Suppressor macrophage treated with lipopolysaccharide for 1 hour (primary cell): ENCODE measurements at places on chromosomes 3 and 15.
A peak's percentile ranks its signal among the peaks of the same experiment; 100 is the strongest.

DNA sequence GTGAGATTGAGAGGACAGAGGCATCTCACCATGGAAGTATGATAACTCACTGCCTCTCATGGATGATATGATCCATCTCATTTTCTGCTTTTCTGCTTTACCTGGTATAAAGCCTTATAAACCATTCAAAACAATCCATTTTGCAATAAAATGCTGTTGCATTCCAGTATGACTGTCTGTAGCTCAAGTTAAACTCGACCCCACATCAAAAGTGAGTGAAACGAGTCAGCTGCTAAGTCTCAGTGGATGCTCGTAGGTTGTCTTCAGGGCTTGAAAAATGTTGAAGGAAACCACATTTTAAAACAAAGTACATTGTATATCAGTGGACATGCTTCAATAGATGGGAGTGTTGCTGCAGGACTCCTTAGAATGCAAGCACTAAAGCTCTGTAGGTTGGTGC is 839.0 kb downstream of the TUSC7 start:
- no peak for DNase-seq

DNA sequence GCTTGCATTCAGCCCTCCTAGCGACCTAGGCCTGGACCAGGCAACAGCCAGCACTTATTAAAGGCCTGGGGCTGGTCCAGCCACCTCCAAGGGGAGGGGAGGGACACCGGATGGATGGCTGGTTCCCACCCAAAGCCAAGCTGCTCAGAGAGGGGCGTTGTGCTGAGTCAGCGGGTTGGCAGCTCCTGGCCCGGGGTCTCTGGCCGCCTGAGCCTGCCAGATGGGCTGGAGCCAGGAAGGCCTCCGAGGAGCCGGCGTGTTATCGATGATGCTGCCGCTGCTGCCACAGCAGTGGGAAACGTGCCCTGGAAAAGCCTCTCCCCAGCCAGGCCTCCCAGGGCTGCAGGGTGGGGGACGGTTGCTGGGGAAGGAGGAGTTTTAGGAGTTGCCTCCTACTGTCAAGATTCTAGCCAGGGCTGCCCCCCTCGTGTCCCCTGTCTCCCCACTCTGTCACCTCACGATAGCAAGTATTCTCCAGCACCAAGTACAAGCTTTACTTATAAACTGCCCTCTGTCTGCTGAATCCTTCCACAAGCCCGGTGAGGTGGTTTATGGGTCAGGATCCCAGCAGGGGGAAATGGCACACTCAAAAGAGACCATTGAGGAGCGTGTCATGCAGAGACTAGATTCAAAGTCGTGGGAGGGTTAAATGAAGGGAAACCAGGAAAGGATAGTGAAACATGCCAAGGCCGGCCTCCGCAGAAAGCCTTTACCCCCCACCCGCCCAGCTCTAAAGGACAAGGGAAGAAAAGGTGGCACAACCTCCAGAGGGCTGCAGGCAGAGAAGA is 43.2 kb upstream of the TSEN2 start:
- no peak for DNase-seq

DNA sequence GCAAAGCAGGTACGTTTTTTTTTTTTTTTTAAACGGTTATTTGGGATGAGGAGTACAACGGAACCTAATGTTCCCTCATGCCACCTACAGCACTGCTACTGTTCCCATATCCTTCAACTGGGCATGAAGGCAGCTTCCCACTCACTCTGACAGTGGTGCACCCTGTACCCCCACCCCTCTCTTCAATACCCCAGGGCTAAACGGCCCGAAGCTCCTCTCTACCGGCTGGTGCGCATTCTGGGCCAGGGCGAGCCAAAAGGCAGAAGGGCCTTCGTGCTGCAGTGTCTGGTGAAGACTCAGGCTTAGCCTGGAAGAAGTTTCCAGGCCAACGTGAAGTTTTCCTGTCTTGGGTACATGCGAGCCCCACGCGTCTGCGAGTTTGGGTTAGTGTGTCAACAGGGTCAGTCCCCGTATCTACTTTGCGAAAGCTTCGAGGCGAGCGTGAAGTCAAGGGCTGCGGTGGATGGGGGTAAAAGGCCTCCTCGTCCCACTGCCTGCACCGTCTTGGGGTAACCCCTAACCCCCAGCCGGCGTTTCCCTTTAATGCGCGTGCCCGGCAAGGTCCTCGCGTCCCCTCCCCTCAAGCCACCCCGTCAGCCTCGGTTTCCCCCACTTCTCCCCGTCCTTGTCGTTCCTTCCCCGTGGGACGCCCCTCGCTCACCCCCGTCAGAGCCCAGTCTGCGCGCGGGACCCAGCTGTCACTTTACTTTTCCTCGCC is 765 bp upstream of the UBE2E2 start:
- DNase-seq: peak; percentile 50

- DNase-seq: no peak
Measured at GRCh38 chr3:110166791-110167190, 829.4 kb upstream of the DPPA4 start.

DNA sequence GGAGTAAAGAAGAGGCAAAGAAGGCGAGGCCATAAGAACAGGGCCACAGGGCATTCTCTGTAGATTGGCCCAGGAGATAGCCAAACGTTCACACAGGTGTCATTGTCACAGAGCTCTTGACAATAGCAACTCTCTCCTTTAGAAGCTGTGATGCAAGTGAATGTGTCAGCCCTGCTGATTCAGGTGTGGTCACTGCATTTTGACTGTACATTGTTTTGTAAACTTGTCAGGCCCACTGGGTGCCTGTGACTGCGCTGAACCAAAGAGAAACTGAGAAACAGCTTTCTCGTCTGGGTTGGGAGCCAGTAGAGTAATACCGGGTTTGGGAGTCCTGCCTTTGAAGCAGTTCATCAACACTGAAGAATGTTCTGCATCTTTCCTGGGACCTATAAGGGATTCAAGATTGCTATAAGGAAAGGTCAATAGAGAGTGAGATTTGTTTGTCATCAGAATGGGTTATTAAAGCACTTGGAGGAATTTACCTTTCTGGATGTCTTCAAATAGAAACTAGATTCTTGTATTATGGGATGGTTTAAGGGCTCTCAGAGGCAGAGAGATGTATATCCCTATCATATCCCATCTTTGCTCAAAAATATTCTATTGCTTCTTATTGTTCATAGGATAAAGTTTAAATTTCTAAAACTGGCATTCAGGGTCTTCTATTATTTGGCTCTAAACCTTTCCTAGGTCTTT is 45.4 kb downstream of the TMEM45A start:
- DNase-seq: no peak
